Posterior cingulate gyrus (tissue), 11 donors: ENCODE measurements at places on chromosomes 1 and 21.
A peak's percentile ranks its signal among the peaks of the same experiment; 100 is the strongest.

DNA sequence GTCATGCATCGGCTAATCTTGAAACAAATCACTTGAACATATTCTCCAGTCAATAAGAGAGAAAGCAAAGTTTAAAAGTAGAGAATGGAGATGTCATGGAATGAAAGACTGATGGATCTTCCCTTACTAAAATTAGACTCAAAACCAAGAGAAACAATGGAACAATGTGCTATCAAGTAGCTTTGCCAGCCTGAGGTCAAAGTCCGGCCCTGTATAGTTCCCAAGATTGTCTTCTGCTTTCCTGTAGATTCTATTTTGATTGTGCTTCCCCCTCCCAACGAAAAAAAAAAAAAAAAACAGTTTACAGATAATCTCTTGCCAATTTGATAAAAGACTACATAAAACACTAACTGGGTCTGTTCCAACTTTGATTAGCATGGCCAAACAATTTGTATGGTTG is 40.8 kb upstream of the KIRREL1 start:
- no peak for DNase-seq

GRCh38 chr1:25148673-25149300 is 83.5 kb downstream of the SYF2 start:
- DNase-seq, result no peak

GRCh38 chr21:25986928-25987327 is 183.6 kb downstream of the APP start:
- no peak for DNase-seq

DNA sequence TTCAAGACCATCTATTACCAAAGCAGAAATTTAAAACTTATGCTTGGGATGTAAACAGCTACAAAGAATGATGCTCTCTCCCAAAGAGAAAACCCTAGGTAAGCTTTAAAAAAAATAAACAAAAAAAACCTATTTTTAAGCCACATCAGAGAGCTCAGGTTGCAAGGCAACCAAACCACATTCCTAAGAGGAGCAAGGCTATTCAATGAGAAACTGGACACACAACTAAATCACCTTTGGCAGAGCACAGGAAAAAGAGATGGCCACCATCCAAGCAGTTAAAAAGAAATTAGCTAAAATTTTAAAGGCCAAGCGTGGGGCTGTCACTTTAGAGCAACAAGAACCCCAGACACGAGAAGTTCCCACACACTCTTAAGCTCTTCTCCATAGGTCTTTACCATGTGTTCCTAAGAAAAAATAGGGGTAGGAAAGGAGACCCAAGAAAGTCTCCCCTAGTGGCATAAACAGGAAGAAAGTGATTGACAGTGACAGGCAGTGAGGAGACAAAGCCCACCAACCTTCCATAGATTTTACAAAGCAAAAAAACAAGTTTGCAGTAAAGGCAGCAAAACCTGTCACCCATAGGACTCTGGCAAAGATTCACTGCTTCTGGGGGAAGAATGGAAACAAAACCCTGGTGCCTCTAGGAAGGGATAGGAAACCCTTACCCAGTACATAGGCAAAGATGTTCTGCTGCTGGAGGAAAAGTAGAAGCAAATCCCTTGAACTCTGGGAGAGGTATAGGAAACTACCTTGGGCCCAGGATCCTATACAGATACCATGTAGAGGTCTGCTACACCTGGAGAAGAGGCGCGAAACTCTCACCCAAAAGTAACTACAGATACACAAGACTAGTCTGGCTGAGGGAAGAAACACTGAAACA is 68.5 kb downstream of the FOXJ3 start:
- no peak for DNase-seq

- DNase-seq, result peak; percentile 87
These were observed 88.4 kb downstream of the PROX1 start for GRCh38 chr1:214075999-214076707.

DNA sequence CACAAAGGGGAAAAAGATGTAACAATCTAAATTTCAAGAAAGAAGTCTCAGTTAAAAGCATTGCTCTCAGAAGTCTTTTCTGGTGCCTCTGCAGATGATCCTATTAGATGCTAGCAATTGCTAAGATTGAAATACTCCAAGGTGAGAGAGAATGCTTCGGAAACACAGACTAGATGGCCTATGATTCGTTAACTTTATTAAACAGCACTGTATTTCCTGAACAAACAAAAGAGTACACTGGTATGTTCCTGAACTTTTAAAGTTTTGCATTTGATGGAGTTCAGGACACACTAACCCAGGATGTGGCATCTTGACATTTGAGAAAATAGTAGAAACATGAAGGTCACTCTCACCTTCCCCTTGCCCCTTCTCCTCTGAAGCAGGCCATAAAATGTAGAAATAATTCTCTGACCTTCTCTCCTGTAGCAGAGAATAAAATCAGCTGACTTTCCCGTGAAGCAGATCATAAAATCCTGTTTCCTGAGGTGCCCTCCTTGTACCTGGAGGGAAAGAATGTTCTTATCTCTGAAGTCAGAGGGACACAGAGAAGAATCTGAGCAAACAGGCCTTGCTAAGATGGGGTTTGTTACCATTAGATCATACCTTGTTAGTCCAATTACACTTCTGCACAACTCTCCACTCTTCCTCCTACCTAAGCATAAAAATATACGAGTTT is 142.9 kb upstream of the USP25 start:
- DNase-seq, result no peak

GRCh38 chr1:3904006-3904842 is 4.2 kb upstream of the C1orf174 start:
- no peak for DNase-seq

GRCh38 chr1:40257313-40257687 is 736 bp upstream of the ZMPSTE24 start:
- DNase-seq, result no peak

GRCh38 chr1:20112279-20113000 is 6.9 kb downstream of the PLA2G2D start:
- DNase-seq, result no peak

- no peak for DNase-seq
These were observed 10.2 kb upstream of the RUNX3 start for GRCh38 chr1:24940231-24940630.

- DNase-seq, result no peak
These were observed 89.4 kb downstream of the PAPPA2 start for GRCh38 chr1:176552217-176552991.

- no peak for DNase-seq
These were observed 344.6 kb downstream of the RYR2 start for GRCh38 chr1:237386362-237387143.

DNA sequence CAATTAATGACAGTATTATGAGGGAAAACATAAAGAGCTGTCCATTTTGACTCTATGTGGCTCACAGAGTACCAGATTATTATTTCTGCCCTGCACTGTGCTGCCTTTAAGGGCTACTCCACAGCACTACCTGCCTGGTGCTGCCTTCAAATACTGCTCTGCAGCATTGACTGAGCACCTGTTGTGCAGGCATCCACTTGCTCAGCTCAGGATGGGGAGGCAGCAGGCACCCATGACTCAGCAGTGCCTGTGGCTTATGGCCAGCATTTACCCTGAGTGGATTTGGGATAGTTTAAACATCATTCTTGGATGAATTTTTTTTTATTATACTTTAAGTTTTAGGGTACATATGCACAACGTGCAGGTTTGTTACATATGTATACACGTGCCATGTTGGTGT is 953 bp upstream of the KPRP start:
- no peak for DNase-seq

- DNase-seq, result no peak
These were observed 155.2 kb downstream of the PEX14 start for GRCh38 chr1:10629816-10630571.

DNA sequence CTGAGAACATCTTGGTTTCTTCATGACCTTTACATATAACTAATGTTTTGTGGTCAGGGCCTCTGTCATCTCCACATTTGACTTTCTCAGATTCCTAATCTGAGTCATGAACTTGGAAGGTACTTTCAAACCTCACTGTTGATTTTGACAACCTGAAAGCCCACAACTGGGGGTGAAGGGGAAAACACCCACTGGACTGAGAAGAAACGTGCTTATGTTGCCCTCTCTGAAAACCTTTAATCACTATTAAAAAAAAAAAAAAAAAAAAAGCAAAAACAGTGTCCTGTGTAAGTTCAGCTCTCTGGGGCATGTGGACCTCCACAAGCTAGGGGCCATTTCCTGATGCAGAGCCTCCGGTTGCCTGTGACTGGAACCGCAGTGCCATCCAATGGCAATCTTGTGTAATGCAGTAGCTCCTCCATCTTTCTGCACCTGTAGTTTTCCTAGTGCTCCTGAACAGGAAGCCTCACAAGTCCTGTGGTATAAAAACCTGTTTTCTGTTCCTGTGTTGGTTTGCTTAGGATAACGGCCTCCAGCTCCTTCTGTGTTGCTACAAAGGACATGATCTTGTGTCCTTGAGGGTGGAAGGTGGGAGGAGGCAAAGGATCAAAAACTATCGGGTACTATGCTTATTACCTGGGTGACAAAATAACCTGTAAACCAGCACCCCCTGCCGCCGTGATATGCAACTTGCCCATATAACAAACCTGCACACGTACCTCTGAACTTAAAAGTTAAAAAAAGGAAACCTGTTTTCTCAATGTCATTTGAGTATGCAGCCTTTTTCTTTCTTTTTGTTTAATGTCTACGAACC is 124.5 kb downstream of the ZNF648 start:
- peak; percentile 48 for DNase-seq

- DNase-seq, result no peak
These were observed 55.9 kb upstream of the SPOCD1 start for GRCh38 chr1:31871703-31872102.

- no peak for DNase-seq
These were observed 105.6 kb upstream of the COG2 start for GRCh38 chr1:230536641-230537155.

DNA sequence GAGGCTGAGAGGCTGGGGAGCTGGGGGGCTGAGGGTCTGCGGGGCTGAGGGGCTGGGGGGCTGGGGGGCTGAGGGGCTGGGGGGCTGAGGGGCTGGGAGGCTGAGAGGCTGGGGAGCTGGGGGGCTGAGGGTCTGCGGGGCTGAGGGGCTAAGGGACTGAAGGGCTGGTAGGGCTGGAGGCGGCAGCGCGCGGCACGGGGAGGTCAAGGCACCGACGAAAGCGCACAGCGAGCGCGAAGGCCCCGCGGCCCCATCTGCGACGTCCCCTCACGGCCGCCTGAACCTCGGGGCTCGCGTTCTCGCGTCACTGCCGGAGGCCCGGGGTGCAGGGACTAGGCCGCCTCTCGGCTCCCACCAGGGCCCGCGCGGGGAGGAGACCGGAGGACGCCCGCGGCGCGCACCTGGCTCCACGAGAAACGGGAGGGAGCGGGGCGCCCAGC is 356 bp downstream of the INTS11 start:
- DNase-seq, result no peak

GRCh38 chr1:41682149-41682548 is 197.7 kb upstream of the EDN2 start:
- no peak for DNase-seq

- DNase-seq, result peak; percentile 46
These were observed 838 bp upstream of the IBA57 start for GRCh38 chr1:228164561-228165371.

- no peak for DNase-seq
These were observed 752 bp downstream of the RGS18 start for GRCh38 chr1:192159014-192159413.

GRCh38 chr1:47913225-47913823 is 83.9 kb downstream of the TRABD2B start:
- DNase-seq, result no peak
